ENCODE measurements at places on chromosomes 7 and 10. TPM values are rescaled to one million over a fixed set of nuclear protein-coding genes. Genes with fewer than 3 reads are reported as not detected.

COL1A2 gene
- total RNA-seq: 144 TPM

H2BK1 gene
- total RNA-seq: not detected

SGPL1 gene
- 25.5 TPM for total RNA-seq

SLC26A3 gene
- total RNA-seq: not detected

FAM25A gene
- total RNA-seq: not detected

DNAJB9 gene
- total RNA-seq: 24.1 TPM

COL17A1 gene
- total RNA-seq: 2.4 TPM

SMKR1 gene
- 0.84 TPM for total RNA-seq

DNA sequence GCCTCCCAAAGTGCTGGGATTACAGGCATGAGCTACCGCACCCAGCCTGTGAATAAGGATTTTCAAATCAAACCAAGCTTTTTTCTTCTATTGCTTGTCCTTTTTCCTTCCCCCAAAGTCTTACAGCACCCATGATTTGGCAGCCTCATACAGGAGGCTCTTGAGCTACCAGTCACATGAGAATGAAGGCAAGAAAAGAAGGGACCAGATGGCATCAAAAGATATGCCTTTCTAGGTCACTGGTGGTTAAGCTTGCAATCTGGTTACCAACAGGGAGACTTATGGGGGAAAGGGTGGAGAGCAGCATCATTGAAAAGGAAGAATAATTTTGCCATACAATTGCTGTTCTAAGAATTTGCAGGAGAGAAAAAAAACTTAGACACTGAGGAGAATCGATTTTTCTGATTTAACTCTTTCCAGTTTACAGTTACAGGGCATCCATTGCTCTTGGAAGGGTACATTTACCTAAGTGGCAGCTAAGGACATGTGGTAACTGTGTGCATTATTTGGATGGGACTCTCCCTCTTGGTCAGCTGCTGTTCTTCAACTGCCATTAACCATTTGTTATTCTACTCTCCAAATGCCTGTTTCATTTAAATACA lies 29.5 kb downstream of the SMNDC1 start:
- DNase-seq: no peak

DNA sequence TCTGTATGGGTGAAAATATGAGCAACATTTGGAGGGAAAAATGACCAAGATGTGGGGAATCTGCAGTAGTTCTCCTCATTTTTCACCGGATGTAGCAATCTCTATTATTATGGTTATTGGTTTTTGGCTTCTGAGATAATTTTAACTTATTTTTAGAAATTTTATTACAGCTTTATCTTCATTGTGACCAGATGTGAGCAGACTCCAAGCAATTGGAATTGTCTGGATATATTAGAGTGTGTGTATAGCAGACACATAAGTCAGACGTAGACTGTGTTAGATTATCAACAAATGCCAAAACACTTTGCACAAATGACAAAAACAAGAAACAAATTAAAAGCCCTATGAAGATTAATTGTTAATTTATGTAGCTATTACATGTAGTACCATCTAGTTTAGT lies 249.1 kb downstream of the DNAJB9 start:
- no peak for DNase-seq

DNA sequence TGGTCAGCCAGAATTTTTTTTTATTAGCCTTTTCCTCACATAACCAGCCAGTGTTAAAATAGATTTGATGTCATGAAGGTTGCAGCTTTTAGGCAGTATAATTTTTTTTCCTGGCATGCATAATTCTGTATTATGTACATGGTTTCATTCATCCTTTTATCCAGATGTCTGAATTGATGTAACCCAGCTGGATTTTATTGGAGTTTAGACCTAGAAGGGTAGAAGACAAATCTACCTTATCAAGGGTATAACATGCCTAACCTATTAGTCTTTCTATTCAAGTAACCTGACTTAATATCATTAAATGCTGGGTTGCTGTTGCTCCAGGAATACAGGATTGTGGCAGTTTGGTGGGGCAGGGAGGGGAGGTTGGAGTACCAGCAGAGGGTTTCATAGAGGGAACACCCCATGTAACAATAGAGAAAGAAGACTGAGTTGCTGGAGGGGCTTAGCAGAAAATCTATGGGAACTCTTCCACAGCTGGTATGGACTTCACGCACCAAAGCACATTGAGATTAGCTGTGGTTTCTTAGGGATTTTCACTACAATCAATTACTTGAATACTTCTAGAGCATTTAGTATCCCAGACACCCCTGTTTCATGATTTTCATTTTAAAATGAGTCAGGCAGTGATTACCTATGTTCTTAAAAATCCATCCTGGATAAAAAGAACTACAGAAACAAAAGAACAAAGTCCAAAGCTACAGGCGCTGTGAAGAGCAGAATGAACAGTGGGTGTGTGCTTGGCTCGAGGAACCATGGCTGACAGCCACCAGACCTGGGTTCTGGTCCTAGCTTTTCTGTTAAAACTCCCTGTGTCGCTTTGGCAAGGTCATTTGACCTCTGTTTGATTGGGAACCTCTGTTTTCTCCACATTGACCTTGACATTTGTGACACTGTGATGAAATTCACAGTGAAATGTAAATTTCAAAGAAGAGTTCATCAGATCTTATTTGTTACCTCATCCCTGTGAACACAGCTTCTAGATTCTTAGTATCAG lies 93.5 kb downstream of the CREM start:
- DNase-seq: no peak

- DNase-seq: no peak
Observed at GRCh38 chr7:96484091-96484490, 162.2 kb upstream of the SLC25A13 start.

DNA sequence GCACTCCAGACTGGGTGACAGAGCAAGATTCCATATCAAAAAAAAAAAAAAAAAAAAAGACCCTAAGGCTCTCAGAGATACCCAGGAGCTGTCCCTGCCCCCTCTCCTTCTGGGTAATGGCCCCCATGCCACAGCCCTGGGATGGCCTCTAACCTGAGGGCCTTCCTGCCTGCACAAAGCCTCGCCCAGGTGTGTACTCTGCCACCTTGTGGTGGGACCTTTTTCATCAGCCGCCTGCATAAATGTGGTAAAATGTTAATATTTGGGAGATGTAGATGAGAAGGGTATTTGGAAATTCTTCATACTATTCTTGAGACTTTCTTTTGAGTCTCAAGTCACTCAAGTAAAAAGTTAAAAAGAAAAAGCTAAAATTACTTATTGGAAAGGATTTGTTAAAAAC lies 46.3 kb upstream of the RNF216 start:
- DNase-seq: no peak

DNA sequence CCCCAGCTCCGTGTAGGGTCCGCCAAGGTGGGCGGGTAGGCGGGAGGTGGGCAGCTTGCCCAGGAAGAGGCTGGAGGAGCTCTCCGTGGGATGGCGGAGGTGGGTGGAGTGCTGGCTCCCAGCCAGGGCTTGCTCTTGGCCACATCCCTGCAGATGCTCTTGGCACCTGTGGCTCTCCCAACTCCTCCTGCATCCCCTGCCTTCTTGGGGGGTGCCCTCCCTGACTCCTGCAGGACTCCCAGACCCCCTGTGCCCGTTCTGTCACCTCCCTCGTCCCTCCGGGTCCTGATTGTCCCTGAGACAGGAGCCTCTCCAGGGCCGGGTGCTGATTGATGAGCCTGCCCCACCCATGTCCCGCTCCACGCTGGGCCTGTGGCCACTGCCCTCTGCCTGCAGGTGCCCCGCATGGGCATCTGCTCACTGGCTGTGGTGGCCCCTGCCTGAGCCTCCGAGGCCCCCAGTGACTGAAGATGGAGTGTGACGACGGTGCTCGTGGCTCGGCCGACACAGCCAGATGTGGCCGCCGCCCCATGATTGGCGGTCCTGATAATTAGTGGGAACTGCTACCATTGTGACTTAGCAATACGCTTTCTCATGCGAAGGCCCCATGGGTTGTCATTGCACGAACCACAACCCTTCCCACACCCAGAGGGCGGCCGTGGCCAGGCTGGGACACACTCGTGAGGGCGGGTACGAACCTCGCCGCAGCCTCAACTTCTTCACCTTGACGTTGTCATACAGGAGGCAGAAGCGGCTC lies 23.6 kb downstream of the CFAP46 start:
- no peak for DNase-seq

GRCh38 chr10:92082583-92083280 lies 159.2 kb downstream of the BTAF1 start:
- DNase-seq: no peak

- no peak for DNase-seq
Observed at GRCh38 chr10:74012480-74012879, 14.6 kb downstream of the VCL start.
